Esophagus squamous epithelium (tissue), 5 donors: ENCODE measurements at places on chromosomes 2 and 18.
A peak's percentile ranks its signal among the peaks of the same experiment; 100 is the strongest.

DNA sequence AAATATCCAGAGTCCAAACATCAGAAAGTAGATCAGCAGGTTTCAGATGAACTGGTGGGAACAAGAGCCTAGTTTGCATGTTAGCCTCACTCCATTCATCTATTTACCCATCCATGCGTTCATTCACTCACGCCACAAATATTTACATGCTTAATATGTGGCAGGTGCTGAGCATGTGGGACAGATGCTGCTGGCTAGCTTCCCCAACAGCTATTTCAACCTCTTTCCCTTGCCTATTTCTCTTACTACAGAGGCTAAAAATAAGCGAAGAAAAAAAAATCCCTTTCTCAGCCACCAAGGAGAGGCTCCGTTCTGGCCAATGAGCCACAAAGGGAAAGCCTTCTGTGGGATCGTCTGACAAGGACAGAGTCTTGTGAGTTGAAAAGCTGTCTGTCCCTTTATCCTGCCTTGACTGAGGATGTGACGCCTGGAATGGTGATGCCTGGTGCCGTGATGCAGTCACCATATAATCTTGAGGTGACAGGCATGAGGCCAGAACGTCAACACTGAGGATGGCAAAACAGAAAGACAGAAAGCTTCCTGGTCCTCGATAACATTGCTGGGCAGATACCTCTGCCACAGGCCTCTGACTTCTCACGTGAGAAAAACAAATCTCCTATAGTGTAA, 78.2 kb downstream of the KCTD1 start:
- DNase-seq, result no peak
- H3K27ac ChIP-seq, result no peak overlapping the region
- H3K4me1 ChIP-seq, result no peaks in the 10 kb centered on the region

GRCh38 chr2:159606287-159606686, 10.1 kb downstream of the BAZ2B start:
- peaks cover 5% of the 10 kb centered on the region for H3K4me1 ChIP-seq
- peak overlapping the region; percentile 70 for H3K27ac ChIP-seq
- no peaks in the 10 kb centered on the region for H3K36me3 ChIP-seq
- H3K4me3 ChIP-seq, result no peak overlapping the region
- H3K27me3 ChIP-seq, result no peaks in the 10 kb centered on the region

DNA sequence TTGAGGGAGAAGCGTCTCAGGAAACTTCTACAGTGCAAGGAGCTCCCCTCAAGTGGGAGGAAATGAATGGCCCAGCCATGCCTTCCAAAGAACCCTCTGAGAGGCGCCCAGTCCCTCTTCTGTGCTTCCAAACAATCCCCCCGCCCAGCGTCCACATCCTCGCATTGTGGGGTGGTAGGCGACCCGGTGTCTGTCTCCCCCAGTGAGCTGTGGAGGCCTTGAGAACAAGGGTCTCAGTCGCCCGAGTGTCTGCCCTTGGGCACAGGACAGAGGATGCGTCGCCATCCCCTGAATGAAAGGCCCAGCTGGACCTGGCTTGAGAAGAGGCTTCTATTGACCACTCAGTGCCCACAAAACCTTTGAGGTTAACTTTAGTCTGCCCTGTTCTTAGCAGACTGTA, 29.7 kb downstream of the INPP5D start:
- no peak overlapping the region for H3K4me3 ChIP-seq
- H3K36me3 ChIP-seq, result no peaks in the 10 kb centered on the region
- H3K27ac ChIP-seq, result no peak overlapping the region
- DNase-seq, result no peak

DNA sequence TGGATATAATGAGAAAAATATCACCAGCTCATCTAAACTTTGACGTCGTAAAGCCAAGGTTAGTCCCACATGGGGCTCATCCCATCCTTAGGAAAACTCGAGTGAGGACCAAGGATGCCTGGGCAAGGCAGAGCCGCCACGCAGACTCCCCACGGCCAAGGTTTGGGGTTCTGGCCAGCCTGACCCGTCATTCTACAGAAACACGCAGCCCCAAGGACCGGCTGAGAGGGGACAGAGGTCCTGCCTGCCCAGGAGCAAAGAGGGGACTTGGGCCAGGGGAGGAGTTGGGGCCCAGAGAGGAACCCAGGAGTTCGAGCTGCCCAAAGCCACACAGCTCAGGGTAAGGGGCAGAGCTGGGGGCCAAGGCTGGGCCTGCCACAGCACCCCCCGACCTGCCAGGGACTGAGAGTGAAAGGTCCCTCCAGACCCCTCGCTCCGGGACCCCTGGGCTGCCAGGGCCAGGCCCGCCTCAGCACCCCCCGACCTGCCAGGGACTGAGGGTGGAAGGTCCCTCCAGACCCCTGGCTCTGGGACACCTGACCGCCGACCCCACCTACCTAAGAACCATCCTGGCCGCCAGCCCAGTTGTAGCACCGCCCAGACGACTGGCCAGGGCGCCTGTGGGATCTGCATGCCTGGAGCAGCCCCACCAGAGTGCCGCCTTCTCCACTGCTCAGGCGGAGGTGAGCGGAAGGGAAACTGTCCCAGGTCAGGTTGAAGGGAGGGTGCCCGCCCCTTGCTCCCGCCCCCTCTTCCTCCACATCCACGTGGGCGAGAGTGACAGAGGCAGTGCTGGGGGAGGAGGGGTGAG, at the start of gene PDCD1:
PDCD1 (minus strand) TSS at position 689 of the 811 bp plus-strand sequence; CDS start at position 633, 56 bp downstream.
- peaks cover 11% of the 10 kb centered on the region for H3K4me1 ChIP-seq
- H3K4me3 ChIP-seq, result peak within 1 kb of the TSS; percentile 1
- DNase-seq, result no peak
- H3K36me3 ChIP-seq, result no peaks in the 10 kb centered on the region
- H3K27me3 ChIP-seq, result no peaks in the 10 kb centered on the region
- peak within 1 kb of the TSS; percentile 77 for H3K27ac ChIP-seq

- no peaks in the 10 kb centered on the region for H3K27me3 ChIP-seq
- H3K4me3 ChIP-seq, result no peak overlapping the region
- H3K27ac ChIP-seq, result no peak overlapping the region
- no peaks in the 10 kb centered on the region for H3K36me3 ChIP-seq
- DNase-seq, result no peak
Measured at GRCh38 chr2:119311371-119311770, 55.3 kb downstream of the C2orf76 start.

GRCh38 chr18:34837769-34838272, 127.7 kb downstream of the DTNA start:
- no peak for DNase-seq
- H3K27ac ChIP-seq, result peak overlapping the region; percentile 54
- no peaks in the 10 kb centered on the region for H3K36me3 ChIP-seq

DNA sequence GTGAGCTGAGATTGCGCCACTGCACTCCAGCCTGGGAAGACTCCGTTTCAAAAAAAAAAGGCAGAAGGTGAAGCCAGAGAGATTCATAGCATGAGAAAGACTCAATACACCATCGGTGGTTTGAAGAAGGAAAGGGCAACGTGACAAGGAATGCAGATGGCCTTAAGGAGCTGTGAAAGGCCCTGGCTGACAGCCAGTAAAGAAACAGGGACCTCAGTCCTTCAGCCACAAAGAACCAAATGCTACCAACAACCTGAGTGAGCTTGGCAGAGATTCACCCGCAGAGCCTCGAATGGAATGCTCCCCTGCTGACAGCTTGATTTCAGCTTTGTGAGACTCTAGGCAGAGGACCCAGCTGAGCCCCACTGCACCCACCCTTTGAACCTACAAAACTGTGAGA, 154.9 kb upstream of the NDUFV2 start:
- no peaks in the 10 kb centered on the region for H3K27me3 ChIP-seq
- H3K27ac ChIP-seq, result no peak overlapping the region
- no peak for DNase-seq
- H3K4me3 ChIP-seq, result no peak overlapping the region

- H3K4me1 ChIP-seq, result no peaks in the 10 kb centered on the region
- no peak overlapping the region for H3K27ac ChIP-seq
- H3K27me3 ChIP-seq, result no peaks in the 10 kb centered on the region
- DNase-seq, result no peak
Measured at GRCh38 chr18:34299828-34300227, 75.1 kb upstream of the NOL4 start.

GRCh38 chr2:213766062-213766461, 481.8 kb downstream of the SPAG16 start:
- H3K27me3 ChIP-seq, result no peaks in the 10 kb centered on the region
- H3K36me3 ChIP-seq, result no peaks in the 10 kb centered on the region
- no peak for DNase-seq
- no peaks in the 10 kb centered on the region for H3K4me1 ChIP-seq
- no peak overlapping the region for H3K27ac ChIP-seq
- H3K4me3 ChIP-seq, result no peak overlapping the region

DNA sequence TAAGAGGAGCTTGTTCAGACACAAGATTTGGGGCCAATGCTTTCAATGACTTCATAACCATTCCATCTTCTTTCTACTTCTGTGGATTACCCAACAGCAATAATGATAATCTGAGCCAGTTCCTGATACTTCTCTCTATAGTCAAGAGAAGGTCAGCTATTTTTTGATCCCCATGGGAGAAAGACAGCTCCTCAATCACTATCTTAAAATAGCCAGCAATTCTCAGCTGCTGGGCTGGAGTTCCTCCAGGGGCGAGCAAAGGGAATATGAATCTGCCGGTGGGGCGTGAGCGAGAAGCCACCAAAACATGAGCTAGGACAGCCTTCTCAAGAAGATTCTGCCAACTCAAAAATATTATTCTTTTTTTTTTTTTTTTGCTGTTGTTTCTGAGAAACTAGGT, at the start of gene TMEM182:
TMEM182 (plus strand) TSS at position 269 of the 400 bp plus-strand sequence. CDS start 187 bp downstream, outside the sequence.
- no peak within 1 kb of the TSS for H3K4me3 ChIP-seq
- peaks cover 5% of the 10 kb centered on the region for H3K4me1 ChIP-seq
- H3K36me3 ChIP-seq, result no peaks in the 10 kb centered on the region
- H3K27me3 ChIP-seq, result no peaks in the 10 kb centered on the region
- no peak within 1 kb of the TSS for H3K27ac ChIP-seq
- no peak for DNase-seq

DNA sequence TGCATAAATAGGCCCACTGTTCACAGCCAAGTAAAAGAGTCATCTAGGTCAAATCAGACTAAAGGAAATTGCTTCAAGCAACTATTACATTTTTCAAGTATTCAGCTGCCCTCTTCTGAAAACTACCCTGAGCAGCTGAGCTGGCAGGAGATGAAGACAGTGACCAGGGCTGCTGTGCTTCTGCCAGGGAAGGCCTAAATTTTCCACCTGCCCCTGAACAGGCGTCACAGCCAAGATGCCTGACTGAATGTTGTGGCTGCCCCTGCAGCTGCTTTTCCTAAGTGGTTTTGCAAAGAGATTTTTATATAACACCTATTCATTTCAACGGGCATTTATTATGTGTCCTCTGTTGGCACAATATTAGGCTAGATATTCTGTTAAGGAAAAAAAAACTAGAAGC, 96.7 kb upstream of the RPE start:
- H3K36me3 ChIP-seq, result no peaks in the 10 kb centered on the region
- no peak overlapping the region for H3K4me3 ChIP-seq
- H3K4me1 ChIP-seq, result no peaks in the 10 kb centered on the region
- no peak overlapping the region for H3K27ac ChIP-seq
- DNase-seq, result no peak

- no peak overlapping the region for H3K4me3 ChIP-seq
- no peaks in the 10 kb centered on the region for H3K27me3 ChIP-seq
- no peak for DNase-seq
- H3K4me1 ChIP-seq, result no peaks in the 10 kb centered on the region
- no peak overlapping the region for H3K27ac ChIP-seq
Measured at GRCh38 chr2:70941701-70942100, 6.0 kb downstream of the ATP6V1B1 start.

DNA sequence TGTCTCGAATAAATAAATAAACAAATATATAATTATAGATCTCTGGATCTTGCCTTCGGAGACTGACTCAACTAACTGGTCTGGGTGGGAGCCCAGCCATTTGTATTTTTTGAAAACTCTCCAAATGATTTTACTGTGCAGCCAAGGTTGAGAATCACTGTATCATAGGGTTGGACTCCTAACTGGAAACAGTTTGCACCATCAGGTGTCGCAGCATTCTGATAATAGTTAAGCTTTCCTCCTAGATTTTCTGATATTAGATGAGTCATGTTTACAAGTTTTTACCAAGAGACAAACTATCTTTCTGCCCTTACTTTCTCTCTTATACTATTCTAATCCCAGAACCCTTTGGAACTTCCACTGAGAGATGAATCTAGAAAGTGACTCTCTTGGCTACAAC, 16.8 kb downstream of the IL37 start:
- no peak overlapping the region for H3K4me3 ChIP-seq
- no peaks in the 10 kb centered on the region for H3K36me3 ChIP-seq
- no peaks in the 10 kb centered on the region for H3K4me1 ChIP-seq
- H3K27me3 ChIP-seq, result no peaks in the 10 kb centered on the region
- H3K27ac ChIP-seq, result no peak overlapping the region
- no peak for DNase-seq

DNA sequence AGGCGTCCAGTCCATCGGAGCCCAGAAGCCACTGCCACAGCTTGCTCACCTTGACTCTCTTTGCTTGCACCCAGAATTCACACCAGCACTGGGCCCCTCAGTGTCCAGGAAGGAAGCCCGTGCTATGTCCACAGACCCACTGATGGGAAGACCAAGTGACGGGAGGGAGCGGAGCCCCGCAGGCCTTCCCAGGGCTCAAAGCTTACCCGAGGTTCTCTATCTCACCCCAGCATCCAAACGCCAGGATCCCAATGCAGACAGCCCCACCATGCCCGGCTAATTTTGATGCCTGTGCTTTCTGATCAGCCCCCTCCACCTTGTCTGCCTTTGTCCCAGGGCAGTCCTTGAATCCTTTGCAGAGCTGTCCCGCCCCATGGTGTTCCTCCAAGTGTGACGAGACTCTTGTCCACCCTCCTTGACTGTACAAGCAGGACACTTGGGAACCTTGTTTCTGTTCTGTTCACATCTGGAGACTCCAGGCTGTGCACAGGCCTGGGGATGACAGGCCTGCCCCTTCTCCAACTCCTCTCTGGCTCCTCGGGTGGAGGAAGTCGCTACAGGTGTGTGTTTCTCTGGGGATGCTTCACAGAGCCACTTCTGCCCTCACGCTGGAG, 12.0 kb downstream of the NPPC start:
- no peaks in the 10 kb centered on the region for H3K4me1 ChIP-seq
- DNase-seq, result no peak
- no peak overlapping the region for H3K27ac ChIP-seq
- no peaks in the 10 kb centered on the region for H3K36me3 ChIP-seq
- no peaks in the 10 kb centered on the region for H3K27me3 ChIP-seq
- H3K4me3 ChIP-seq, result no peak overlapping the region

GRCh38 chr2:64145119-64145518, 899 bp upstream of the PELI1 start:
- H3K27ac ChIP-seq, result peak overlapping the region; percentile 99
- H3K4me3 ChIP-seq, result no peak overlapping the region
- peaks cover 5% of the 10 kb centered on the region for H3K4me1 ChIP-seq
- H3K27me3 ChIP-seq, result no peaks in the 10 kb centered on the region
- DNase-seq, result no peak

- no peak for DNase-seq
- H3K27me3 ChIP-seq, result no peaks in the 10 kb centered on the region
- H3K4me3 ChIP-seq, result no peak overlapping the region
- H3K36me3 ChIP-seq, result peaks cover 100% of the 10 kb centered on the region
Measured at GRCh38 chr2:86140969-86141392, 34.9 kb downstream of the PTCD3 start.

DNA sequence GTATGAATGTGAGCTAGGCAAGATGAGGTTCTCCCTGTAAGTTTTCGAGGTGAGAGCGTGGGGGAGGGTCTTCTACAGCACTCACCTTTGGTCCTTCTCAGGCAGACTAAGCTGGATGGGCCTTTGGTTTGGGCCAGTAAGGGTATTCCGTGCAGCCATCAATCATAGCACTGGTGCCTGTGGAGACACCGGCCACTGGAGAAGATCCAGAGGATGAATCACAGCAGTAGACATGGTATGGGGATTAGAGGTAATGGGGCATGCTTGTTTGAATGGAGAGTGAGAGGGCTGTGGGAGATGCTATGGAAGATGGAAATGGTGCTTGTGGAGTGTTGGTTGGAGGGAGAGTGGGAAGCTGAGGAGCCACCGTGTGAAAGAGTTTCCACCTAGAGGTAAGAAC, 16.1 kb downstream of the MAPRE3 start:
- H3K36me3 ChIP-seq, result no peaks in the 10 kb centered on the region
- no peaks in the 10 kb centered on the region for H3K27me3 ChIP-seq
- no peak overlapping the region for H3K4me3 ChIP-seq
- no peak for DNase-seq
- H3K4me1 ChIP-seq, result no peaks in the 10 kb centered on the region
